ENCODE measurements at places on chromosomes 6 and 20. TPM values are rescaled to one million over a fixed set of nuclear protein-coding genes. Genes with fewer than 3 reads are reported as not detected.
A peak's percentile ranks its signal among the peaks of the same experiment; 100 is the strongest.

DNA sequence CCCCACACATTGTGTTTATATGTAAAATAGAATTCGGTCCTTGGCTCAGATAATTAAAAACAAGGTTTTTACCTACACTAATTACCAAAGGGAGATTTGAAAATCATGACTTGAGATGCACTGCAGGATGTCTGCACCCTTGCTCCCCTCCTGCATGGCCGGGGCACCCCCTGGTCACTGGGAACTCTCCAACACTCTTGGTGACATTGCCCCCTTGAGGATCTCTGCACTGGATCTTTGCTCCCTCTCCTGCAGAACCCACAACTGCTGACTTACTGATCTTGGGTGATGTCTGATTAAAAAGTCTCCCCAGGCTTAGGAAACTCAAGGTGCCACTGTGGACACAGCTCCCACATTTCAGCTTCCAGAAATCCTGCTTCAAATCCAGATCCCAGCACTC is 17.1 kb upstream of the CSNK2A1 start:
- ATAC-seq, result no peak

DNA sequence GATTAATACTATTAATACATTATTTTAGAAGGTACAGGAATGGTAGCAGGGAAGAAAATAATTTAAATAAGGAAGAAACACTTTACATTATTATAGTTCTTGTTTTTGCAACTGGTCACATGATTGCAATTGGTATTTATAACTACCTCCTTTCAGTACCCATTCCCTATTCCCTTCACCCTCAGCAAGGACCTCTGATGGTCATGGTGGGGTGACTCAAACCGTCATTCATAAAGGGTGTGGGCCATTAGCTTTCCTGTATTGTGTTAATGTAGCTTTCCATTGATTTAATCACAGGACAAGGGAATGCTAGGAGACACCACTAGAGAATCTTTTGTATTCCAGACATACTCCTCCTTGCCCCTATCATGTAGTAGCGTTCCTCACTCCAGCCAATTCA is 47.2 kb upstream of the TMEM244 start:
- no peak for ATAC-seq

RFX6 gene
- total RNA-seq, result not detected

- ATAC-seq, result no peak
Measured at GRCh38 chr6:37305841-37306425, 47.9 kb upstream of the RNF8 start.

- no peak for ATAC-seq
Measured at GRCh38 chr6:79597155-79597554, 34.0 kb upstream of the SH3BGRL2 start.

- ATAC-seq, result no peak
Measured at GRCh38 chr20:4369119-4369797, 352.5 kb upstream of the PRND start.

GRCh38 chr6:74705451-74705850 is 500.4 kb downstream of the COL12A1 start:
- no peak for ATAC-seq

BPIFA2 gene
- not detected for total RNA-seq

IL17A gene
- not detected for total RNA-seq

GRCh38 chr6:158849899-158850806 is 31.0 kb upstream of the EZR start:
- ATAC-seq, result peak; percentile 53

DNA sequence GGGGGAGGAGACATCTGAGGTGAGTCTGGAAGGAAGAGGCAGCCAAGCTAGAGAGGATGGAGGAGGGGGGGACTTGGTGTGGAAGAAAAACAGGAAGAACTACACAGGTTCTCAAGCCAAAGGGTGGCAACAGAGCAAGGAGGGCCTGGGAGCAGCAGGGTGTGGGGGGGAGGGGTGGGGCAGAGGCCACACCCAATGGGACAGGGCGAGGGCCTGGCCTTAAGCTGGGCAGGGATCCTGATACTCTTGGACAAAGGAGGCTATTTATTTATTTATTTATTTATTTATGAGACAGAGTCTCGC is 359.0 kb downstream of the ZFAND3 start:
- ATAC-seq, result no peak

DNA sequence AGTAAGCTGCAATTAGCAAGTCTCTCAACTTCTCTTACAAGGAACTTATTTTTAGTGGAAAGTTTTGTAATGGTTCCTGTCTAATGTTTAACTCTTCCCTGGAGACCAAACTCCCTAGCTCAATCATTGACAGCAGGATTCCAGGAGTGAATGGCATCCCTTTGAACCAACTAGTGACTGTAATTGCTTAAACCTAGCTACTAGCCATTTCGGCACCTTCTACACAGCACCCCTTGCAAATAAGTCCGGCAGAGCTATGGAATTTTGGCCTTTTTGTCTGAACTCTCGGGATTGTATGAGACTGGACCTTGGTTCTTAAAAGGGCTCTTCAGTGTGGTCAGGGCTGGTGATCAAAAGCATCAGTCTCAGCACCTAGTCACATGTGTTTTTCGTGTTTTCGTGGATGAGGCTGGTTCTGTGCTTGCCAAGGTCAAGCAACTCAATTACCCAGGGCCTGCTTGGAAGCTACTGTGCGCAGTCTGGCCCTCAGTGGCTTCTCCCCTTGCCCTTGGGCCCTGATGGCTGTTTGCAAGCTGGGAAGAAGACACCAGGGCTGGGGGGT is 135.3 kb upstream of the NEDD9 start:
- no peak for ATAC-seq

DNA sequence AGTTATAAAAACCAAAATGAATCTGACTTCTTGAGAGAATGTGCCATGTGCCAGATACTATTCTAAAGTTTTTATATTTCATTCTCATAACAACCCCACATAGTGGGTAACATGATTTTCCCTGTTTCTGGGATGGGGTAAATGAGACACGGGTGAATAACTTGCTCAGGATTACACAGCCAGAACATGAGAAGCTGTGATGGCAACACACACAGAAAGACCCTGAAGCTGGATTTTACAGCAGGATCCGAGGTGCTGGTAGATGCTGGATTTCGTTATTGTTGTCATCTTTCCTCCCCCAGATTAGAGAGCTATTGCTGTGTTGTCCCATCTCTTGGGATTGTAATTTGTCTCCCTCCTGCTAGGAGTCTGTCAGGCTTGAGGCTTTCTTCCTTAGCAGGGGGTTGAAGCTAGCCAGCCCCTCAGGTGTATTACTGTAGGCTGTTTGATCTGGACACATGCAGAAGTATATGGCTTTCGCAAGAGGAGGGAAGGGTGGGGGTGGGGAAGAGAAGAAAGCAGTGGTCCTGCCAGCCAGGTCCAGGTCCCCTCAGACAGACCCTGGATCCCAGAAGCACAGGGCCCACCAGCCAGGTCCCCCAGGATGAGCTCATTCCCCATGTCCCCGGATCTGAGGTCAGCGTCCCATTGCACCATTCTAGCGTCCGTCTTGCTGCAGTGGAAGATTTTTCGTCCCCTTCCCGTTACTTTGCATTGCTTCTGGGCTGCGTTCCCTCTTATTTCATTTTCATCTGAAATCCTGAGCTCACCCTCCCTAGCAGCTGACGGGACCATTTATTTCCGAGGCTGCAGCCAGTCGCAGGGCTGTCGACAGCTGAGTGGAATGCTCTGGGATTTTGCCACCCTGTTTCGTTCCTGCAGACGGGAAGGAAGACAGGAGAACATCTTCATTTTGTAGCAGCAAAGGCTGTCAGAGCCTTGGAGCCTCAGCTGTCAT is 7.3 kb upstream of the KCNG1 start:
- ATAC-seq, result no peak

GRCh38 chr6:7502743-7503142 is 38.7 kb upstream of the DSP start:
- no peak for ATAC-seq

DNA sequence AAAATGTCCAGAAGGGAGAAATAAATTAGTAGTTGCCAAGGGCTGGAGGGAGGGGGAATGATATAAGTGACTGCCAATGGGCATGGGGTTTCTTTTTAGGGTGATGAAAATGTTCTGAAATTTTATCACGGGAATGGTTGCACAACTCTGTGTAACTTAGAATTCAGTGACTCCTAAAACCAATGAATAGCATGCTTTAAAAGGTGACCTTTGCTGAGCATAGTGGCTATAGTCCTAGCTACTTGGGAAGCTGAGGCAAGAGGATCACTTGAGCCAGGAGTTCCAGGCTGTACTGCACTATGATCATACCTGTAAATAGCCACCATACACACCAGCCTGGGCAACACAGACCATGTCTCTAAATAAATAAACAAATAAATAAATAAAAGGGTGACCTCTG is 109.0 kb downstream of the ATG5 start:
- ATAC-seq, result no peak

DNA sequence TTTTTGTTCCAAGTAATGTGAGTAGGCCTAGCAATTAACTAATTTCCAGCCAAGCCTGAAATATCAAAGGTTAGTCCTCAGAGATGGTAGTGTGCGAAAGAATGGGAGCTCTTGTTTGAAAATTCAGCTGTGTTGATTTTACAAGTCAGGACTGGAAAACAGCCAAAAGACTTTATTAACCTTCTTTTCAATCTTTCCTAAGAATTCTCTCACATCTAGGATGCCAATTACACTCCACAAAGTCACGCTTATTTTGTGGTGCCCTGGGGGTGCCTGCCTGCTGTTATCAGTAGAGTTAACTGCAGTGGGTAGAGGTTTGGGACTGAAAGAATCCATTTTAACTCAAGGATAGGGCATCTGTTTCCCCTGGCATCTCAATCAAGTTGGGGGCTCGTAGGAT is 30.7 kb upstream of the MAP3K4 start:
- peak; percentile 71 for ATAC-seq

DNA sequence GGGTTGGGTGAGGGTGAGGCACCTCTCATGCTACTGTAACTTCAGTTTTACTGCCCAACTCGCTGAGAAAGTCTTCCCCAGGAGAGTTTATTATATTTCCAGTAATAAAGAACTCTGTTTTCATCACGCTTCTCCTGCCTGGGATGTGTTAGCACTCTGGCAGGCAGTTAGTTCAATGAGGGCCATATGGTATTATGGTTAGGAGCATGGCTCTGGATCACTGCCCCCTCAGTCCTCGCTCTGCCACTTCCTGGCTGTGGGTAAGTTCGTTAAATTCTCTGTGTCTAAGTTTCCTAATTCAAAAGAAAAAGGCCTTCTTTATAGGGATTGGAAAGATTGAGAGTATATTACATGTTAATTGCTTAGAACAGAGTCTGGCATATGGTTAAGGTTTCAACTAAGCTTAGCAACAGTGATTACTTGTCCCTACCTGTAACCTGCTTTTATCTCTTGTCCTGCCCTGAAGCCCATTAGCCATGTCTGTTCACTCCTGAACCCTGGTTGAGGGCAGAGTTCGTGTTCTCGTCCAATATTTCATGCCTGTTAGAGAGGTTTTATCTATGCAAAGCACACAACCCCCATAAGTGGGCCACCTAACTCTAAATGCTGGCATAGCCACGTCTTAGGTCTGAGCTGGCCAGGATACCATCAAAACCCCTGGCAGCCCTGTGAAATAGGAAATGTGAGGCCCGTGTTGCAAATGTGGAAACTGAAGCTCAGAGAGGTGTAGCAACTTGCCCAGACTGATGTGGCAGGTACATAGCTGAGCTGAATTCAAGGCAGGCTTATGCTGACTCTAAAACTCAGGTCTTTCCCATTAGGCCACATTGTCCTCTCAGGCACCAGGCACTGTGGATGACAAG is 342.5 kb upstream of the JARID2 start:
- no peak for ATAC-seq

C6orf118 gene
- 4.6 TPM for total RNA-seq

CPNE5 gene
- total RNA-seq, result 1.4 TPM

DNA sequence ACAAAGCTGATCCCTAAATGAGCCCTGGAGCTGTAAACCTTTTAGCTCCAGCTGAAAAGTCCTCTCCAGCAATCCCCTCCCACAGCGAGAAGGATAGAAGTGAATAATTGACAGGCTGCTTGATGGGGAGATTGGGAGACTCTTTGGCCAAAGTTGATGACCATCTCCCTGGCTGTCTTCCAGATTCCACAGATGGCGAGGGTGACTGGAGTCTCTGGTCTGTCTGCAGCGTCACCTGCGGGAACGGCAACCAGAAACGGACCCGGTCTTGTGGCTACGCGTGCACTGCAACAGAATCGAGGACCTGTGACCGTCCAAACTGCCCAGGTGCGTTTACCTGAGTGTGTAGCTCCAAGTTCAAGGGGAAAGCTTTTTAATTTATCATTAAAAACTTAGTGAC is 67.3 kb downstream of the ISM1 start:
- no peak for ATAC-seq

GRCh38 chr6:30258204-30258603 is 45.0 kb upstream of the TRIM26 start:
- no peak for ATAC-seq

- ATAC-seq, result no peak
Measured at GRCh38 chr6:158786645-158787304, 32.4 kb downstream of the EZR start.

NCR2 gene
- total RNA-seq, result not detected

PRDM13 gene
- total RNA-seq, result not detected

TRIM15 gene
- total RNA-seq, result not detected

DNA sequence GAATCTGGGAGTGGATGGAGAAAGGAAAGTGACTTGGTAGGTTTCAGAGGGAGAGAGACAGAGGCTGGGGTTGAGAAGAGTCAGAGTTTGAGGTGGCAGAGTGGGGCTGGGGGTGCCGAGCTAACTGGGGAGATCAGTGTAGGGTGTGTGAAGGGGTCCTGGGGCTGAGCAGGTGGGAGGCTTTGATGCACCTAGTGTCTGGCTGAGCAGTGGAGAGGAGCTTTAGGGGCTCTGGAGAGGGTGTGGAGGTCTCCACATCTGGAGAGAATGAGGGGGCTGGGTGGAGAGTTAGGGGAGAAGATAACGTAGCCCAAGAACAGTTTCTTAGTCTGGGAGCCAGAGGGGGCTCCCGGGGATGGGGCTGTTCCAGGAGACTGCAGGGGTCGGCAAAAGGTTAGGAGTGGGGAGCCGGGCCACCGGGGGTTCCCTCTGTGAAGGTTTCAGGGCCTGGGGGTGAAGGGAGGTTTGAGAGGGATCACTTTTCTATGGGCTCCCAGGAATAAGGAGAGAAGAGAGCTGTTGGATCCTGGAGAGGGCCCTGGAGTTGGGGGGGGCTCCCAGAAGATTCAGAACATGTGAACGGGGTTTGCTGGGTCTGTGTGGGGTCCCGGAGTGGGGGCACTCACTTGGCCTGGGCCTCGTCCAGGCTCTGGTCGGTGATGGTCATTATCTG is 797 bp downstream of the PBX2 start:
- peak; percentile 44 for ATAC-seq

DNA sequence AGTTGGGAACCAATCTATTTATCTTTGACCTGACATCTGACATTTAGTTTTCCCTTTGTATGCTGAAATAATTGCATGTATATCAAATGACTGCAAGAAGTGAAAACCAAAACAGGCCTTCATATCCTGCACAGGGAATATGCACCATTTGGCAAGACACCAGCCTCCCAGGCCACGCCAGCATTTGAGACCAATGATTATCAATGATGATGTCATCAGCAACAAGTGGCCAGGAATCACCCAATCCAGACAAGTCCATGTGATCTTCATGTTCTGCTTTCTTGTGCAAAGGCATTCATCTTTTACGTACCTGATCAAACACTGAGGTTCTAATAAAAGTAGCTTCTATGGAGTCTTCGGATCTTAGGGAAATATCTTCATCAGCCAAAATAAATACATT is 107.4 kb upstream of the TENT5A start:
- ATAC-seq, result no peak
